ENCODE measurements at places on chromosomes 1 and 21.

DNA sequence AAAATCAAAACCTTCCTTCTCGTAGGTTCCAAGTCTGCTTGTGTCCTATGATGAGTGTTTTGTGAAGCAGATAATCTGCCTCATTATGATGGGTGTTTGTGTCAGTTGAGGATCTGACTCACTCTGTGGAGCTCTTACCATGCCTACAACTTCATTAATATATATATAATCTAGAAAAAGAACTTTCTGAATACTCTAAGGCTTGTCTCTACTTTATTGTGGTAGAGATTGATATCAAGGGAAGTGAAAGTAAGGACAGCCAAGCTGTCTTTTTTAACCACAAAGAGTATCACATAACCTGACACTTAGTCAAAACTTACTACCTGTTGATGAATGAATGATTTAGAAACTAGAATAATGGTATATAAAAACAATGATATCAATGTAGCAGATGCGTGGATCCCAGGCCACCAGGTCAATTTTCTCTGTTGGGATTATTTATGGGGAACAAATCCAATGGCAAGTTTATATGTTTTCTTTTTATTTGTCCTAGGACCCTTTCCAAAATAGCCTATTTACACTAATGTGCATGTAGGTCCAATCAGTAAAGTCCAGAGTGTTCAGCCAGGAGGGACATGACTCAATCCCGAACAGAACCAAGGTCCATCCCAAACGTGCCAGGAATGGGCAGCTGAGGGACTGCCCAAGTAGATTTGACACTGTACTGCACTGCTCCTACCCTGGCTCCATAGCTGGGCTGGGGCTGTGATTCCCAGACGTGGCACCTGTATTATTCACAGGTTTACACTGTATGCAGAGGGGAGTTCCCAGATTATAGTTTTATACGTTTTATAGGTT is 182.3 kb upstream of the GREM2 start:
- DNase-seq: no peak

DNA sequence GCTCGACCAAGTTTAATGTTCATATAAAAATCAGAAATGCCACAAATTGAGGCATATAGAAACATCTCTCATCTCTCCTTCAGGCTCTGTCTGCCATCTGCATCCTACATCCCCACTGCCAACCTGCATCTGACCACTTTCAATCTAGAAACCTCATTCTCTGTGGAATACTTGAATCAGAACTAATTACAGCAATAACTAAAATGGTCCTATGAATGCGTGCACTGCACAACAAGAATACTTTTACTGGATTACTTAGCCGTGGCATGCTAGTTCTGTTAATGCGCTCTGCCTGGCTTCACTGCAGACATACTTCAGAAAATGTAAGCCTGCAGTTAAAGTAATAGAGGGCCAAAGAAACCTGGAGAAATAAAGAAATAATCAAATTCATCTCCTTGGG is 89.8 kb upstream of the NR5A2 start:
- DNase-seq: no peak

- DNase-seq: no peak
These were observed 2.8 kb downstream of the PLA2G5 start for GRCh38 chr1:20072771-20073170.

GRCh38 chr1:224929335-224930237 is at the start of gene DNAH14:
Gene DNAH14 (plus strand): TSS chr1:224929675. CDS start chr1:224952703, 23,028 bp downstream.
- DNase-seq: no peak

DNA sequence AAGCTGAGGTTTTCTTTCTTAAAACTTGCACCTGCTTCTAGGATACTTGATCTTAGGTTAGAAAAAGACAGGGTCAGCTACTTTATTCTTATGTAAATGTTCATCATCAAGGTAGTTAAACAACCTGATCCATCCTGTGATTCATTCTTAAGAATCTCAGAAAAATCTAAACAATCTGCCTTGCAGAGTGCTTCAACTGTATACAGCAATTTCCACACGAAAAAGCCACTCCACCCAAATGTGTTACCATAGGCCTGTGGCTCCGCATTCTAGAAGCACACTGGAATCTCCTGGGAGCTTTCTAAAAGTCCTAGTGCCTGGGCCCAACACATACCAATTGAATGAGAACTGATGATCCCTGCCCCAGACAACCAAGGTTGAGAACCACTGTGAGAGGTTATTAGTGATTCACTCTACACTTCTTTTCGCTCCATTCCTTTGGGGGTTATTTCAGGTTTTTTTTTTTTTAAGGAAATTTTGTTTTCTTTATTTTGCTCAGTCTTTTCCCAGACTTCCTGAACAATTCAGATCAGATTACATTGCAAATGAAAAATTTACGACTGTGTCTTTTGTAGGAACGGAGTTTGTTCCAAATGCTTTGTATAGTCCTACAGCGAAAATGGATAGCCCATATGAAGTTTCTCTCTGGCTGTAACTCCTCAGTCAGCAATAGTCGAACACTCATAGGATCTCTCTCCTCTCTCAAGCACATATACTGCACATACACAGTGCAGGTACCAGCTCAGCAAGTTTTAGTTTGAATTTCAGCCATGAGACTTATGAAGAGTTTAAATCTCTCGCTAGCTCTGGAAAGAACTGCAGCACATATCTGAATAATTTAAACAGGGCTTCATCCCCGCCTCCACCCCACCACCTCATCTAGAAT is 16.1 kb downstream of the SMYD2 start:
- DNase-seq: no peak

GRCh38 chr1:182484531-182485257 is 34.7 kb downstream of the RGSL1 start:
- no peak for DNase-seq

GRCh38 chr1:180508725-180509097 is 6.3 kb upstream of the ACBD6 start:
- DNase-seq: no peak

DNA sequence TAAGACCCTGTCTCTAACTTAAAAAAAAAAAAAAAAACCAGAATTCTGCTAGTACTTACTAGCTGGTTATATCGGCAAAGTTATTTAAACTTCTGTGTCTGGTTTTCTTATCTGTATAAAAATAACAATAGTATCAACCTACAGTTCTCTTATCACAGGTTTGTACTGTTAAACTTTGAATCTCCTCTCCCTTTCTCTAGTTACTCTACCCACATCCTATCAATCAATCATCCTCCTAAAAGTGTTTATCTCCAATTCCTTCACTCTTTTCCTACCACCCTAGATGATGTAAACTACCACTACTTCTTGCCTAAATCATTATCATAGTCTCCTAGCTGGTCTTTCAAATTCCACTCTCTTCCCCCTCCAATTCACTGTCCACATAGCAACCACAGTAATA is 27.6 kb downstream of the USP33 start:
- DNase-seq: no peak

DNA sequence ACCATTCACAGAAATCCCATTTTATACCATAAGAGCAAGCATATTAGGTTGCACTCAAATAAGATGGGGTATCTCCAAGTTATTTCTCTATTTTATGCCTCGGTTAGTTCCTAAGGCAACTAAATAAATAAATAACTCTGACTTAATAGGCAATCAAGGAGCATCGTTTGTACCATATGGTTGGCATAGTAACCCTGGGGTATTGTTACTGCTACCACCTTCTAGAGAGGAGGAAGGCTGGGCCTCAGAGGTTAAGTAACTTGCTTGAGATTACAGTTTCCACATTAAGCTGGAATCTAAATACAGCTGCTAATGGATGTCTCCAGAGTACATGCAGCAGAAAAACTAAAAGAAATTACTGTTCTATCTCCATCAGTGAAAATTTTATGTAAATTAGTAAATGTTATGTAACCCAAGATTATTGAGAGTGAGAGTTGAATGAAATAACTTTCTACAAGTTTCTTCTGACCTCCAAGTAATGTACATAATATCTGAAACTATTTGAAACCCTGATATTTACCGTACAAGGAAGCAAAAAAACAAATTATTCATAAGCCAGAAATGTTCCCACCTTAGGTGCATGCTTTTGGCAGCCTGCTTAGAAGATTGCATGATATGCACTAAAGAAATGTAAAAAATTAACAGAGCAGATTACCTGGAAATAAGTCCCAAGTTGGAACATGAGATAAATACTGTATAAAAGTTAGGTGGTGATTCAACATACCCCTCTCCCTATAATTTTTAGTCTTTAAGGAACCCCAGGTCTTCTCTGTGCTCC is 127.0 kb downstream of the CRB1 start:
- DNase-seq: no peak

DNA sequence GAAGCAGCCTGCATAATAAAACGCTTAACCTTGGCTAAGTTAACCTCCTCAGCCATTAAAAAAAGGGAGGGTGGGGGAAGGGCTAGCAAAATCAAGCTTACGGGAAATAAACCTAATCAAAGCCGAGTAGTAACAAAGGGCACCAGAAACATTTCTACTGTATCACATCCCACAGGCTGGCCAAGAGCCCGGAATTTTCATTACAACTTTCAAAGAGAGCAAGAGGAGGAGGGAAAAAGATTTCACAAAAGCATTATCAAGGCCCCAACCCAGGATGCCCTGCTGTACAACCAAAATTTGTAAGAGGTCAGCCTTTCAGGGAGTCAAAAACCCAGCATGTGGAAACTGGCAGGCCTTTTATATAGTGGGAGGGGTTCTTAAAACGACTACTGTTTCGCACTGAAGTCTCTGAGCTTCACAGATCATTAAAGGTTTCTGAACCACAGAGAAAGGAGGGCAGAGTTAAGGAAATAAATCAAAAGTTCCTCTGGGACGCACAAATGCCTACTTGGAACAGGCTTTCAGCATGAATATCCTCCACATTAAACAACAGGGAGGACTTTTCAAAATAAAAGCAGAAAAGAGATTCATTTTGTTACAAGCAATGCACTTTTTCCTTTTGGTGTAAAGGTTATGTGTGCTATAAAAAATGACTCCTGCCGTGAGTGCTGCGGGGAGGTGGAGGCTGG is 90.4 kb downstream of the SLC45A1 start:
- no peak for DNase-seq

GRCh38 chr1:197917805-197918651 is 856 bp downstream of the LHX9 start:
- DNase-seq: no peak

DNA sequence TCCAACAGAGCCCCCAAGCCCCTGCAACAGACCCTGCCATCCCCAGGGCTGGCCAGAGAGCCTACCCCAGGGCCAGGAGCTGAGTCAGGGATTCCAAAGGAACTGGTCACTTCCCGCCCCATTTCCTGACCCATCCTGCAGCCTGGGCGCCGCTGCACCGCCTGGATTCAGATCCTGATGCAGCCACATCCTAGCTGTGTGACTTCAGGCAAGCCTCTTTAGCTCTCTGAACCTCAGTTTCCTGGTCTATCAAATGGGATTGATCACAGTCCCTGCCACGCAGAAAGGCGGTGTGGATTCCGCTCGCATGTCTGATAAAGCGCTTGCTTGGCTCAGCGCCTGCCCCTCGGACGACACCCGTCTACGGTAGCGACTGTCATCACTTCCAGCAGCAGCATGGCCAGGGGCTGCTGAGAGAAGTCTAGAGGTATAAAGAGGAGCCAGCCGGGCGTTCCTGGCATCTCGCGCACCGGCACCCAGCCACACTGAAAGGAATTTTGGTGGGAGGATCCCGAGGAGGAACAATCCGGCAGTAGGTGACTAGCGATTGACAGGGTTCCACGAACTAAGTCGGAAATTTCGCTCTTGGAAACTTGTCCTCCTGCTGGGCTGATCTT is 10.1 kb downstream of the EPHA2 start:
- DNase-seq: no peak

DNA sequence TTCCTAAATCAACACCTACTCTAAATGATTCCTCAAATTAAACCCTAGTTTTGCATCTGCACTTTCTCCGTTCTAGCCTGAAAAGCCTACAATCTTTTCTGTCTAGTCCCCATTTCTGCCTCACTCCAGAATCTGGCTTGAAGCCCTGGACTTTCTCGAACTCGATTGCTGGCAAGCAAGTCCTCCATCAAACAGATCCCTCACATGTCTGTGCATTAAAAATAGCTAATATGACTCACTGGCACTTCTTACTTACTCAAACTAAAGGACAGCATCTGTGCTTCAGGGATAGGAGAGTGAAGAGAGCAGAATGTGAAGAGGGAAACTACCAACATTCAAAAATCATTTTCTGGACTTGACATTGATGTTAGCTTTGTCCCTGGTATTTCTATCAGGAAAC is 51.8 kb upstream of the CXADR start:
- no peak for DNase-seq

DNA sequence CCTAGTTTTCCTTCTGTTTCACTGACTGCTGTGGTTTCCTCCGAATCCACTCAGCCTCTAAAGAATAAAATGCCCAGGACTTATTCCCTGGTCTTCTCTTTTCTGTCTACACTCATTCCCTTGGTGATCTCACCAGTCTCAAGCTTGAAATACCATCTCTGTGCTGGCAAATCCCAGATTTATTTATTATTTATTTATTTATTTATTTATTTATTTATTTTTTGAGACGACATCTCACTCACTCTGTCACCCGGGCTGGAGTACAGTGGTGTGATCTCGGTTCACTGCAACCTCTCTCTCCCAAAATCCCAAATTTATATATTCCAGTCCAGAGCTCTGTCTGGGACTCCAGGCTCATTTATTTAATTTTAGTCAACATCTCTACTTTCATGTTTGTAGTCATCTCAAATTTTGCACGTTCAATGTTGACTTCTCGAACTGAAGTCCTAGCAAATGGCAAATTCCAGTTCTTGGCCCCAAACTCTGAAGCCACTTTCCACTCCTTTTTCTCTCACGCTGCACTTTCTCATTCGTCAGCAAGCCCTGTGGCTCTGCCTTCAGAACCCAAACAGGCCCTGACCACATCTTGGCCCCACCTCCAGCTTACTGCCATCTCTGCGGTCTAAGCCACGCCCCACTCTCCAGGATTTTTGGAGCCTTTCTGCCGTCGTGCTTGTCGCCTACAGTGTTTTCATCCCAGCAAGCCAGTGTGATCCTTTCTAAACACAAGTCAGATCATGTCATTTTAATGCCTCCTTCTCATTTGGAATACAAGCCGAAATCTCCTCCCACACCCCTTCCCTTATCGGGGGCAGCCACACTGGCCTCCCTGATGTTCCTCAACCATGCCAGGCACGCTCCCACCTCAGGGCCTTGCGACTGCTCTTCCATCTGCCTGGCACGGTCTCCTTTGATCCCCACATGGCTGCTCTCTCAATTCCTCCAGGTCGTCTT is 14.2 kb upstream of the TENT5B start:
- no peak for DNase-seq

DNA sequence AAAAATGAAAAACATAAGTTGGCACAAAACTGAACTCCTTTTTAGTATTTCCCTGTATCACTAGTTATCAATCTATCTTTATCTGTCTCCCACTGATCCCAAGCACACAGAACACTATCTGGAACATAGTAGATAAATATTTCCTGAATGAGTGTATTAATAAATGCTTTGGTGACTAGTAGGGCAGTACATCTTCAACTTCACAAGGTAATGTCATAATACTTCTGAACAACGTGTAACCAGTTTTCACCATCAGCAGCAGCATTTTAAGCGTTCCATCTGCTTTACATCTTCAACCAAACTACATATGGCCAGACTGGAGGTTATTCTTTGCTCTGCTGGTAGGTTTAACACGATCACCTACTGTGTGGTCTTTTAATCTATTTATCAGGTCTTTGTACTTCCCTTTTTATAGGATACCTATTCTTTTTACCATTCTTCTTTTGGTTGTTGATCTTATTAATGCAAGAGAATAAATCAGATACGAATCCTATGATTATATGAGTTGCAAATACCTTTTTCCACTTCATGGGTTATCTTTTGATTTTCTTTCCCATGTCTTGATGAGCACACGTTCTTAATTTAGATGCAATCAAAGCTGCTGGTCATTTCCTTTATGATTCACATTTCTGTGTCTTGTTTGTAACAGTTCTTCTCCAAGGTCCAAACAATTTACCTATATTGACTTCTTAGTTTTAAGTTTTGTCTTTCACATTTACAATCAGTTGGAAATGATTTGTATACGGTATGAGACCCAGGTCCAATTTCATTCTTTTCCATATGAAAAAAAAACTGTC is 16.3 kb downstream of the GPBP1L1 start:
- no peak for DNase-seq

GRCh38 chr1:46166521-46167462 is 8.1 kb upstream of the TSPAN1 start:
- DNase-seq: no peak

All from activated CD8-positive, alpha-beta memory T cell treated with anti-CD3 and anti-CD28 coated beads for 1 hour (primary cell).